ENCODE measurements at places on chromosomes 1 and 21.

GRCh38 chr21:37145635-37146111 is 72.6 kb downstream of the TTC3 start:
- no peak for DNase-seq

- DNase-seq, result no peak
These were observed 3.9 kb upstream of the COL16A1 start for GRCh38 chr1:31707711-31708110.

GRCh38 chr1:93659822-93660503 is 21.7 kb downstream of the BCAR3 start:
- no peak for DNase-seq

GRCh38 chr1:53992085-53992874 is 25.7 kb downstream of the LDLRAD1 start:
- DNase-seq, result no peak

- DNase-seq, result no peak
These were observed 100.4 kb upstream of the F3 start for GRCh38 chr1:94641990-94642389.

GRCh38 chr1:1157426-1157913 is 16.2 kb upstream of the TTLL10 start:
- DNase-seq, result peak; percentile 77

DNA sequence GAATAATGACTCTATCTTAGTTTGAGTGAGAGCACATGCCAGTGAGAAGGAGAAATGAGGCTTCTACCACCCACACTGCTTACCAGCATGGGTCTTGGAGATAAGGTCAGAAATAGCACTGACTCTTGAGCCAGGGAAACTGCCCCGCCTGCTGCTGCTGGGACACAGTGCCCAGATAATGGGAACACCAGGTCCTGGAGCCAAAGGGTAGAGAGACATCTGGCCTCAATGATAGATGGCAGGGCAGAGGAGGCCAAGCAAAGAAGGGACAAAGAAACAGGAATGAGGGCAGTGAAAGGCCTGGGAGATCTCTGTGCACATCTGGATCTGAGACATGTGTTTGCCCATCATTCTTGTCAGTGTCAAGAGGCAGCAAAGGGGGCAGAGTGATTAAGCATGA is 97.4 kb downstream of the MIS18A start:
- no peak for DNase-seq

- DNase-seq, result no peak
These were observed 87.4 kb upstream of the TMEM51 start for GRCh38 chr1:15066191-15066590.

DNA sequence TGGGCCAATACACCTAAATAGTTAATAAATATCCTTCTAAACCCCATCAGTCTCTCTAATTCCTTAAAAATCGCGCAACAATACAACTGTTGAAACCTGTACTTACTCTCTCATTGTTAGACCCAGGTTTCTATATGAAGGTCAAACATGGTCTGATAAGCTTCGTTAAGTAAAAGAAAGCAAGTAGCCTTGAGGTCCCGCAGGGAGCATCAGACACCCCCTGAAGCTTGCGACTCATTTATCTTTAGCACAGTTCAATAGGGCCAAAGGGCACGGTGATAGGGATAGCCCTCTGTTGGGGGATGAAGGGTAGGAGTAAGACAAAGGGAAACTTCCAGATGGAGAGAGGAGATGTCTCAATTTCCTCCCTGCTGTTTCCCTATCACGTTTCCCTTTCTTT is 27.3 kb upstream of the THEM4 start:
- DNase-seq, result no peak

GRCh38 chr1:191892716-191893115 is 265.5 kb upstream of the RGS18 start:
- no peak for DNase-seq

GRCh38 chr21:40844935-40845334 is 2.0 kb downstream of the DSCAM start:
- no peak for DNase-seq

DNA sequence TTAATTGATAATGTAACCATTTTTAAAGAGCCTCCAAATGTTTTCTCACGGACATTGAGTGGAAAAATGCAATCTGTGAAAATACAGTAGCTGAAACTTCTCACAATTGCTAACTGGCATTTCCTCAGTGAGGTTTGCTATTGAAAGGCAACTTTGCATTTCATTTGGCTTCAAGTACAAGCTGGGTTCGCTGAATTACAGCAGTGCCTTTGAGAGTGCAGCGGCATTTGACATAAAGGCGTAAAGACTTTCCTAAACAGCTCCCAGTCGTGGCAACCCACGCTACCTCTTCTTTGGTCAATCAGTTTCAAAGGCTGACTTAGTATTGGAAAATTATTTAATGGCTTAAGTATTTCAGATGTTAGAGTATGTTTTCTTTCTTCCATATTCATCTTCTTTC is 39.3 kb upstream of the ZBTB18 start:
- no peak for DNase-seq

DNA sequence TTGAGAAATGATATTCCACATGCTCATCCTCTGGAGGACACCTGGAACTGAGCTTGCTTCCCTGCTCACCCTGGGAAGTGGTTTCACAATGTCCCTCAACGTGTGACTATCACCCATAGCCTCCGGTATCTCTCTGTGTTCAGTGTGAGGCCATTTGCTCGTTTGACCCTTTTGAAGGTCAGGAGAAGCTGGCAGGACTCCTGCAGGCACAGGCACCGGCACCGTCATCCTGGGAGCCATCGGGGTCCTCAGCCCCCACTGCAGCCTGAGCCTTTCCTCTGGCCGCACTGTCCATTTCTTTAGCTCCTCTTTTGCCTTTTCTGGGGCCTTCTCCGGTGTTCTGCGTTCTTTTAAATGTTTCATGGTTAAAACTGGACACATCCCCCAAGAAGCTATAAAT is 159.6 kb upstream of the COL6A1 start:
- DNase-seq, result no peak

DNA sequence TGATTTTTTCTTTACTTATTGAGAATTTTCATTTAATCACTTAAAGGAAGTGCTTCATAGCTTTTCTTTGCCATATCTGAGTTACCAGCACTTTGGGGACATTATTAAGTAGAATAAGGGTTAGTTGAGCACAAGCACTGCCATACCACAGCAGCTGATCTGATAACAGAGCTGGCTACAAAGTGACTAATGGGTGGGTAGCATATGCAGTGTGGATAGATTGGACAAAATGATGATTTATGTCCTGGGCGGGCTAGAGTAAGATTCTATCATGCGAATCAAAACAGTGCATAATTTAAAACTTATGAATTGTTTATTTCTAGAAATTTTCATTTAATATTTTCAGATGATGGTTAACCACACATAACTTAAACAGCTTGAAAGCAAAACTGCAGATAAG is 102.2 kb upstream of the SNX7 start:
- DNase-seq, result no peak

DNA sequence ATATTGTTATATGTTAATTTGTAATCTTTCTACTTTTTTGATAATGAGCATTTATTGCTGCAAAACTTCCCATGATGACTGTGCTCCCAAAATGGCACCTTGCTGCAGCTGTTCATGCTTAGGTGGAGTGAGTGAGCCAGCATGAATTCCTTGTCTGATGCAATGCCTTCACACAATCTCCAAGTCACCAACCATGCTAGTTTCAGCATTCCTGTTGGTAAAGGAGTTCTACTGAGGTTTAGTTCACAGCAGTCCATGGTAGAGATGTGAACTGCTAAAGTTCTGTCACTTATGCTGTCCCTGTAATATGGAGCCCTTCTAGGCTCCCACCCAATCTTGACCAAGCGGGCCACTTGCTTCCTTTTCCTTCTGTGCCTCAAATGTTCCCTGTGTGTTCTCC is 26.2 kb upstream of the PRKACB start:
- DNase-seq, result no peak

DNA sequence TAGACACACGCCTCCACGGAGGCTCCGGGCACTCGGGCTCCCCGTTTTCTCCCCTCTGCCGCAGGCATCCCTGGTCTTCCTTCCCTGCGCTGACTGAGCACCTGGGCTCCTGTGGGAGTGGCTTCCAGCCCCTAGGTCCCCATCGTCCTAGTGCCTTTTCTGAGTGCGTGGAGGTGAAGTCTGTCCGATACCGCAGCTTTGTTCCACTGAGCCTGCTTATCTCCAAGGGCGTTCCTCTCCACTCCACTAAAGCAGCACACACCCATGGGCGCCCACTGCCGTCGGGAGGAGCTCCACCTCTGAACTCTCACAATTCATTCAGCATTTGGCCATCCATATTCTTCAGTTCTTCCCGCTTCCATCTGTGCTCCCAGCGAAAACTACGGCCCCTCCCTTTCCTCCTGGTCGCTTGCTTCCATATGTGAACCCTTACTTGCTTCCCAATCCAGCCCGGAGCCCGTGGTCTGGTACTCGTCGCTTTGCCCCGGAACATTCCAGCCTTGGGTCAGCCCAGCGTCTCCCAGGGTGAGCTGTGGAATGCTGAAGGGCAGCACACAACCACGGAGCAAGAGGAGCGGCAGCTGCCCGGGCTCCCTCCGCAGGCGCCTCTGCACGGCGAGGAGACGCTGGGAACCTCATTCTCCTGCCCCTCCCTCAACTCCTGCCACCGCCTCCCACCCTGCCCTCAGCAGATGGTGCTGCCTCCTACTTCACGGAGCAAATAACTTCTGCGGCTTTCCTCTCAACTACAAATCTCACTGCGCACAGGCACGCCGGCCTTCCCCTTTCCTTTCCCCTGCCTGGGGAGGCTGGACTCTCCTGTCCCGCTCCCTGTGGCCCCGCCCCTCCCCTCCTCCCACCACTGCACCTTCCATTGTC is 27.5 kb downstream of the ATP8B2 start:
- DNase-seq, result peak; percentile 18

DNA sequence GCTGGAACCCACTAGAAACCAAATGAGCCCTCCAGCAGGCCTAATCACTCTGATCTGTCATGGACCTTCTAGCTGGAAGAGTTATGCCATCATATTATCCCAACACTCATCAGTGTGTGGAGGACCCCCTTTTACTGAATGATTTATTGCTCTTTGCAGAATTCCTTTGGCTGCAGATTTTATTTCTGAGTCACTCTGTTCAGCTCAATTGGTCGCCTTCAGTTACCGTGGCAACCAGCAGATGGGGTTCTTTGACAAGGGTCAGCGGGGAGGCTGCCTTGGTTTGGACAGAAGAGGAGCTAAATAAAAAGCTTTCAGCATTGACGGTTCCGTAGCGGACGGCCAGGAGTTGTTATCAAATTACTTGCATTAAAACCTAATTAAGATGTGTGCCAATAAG is 220.1 kb downstream of the SDCCAG8 start:
- DNase-seq, result no peak

DNA sequence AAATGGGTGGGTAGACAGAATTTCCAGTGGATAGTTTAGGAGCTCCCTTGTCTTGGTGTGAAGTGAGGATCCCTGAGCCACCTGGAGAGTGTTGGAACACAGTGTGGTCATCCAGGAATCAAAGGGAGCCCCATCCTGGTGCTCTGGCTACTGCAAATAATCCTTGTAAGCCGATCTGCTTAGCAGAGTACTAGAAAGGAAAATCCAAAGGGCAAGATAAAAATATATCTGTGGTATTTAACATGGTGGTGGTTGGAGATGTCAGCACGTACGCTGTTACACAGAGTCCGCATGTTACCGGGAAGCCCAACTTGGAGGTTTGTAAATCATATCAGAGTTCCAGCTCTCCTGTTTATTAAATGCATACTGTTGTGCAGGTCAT is 39.0 kb downstream of the VANGL1 start:
- no peak for DNase-seq

- peak; percentile 59 for DNase-seq
These were observed 2.8 kb downstream of the IFI16 start for GRCh38 chr1:159012495-159012894.

- no peak for DNase-seq
These were observed 13.7 kb upstream of the SLC44A3 start for GRCh38 chr1:94806441-94806871.

DNA sequence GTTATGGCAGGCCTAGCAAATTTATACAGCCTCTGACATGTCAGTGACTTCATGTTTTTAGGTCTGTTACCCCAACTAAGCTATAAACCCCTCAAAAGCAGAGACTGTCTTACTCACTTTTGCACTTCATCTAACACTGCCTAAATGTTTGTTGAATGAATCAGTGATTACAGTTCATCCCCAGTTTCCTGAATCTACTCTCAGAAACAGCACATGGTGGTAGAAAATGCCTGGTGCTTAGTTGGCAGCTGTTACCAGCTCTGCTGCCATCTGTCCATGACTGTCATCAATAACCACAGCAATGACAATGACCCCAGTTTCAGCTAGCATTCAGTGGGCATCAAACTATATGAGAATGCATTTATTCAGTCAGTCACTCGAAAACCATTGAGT is 110.5 kb upstream of the SERBP1 start:
- DNase-seq, result peak; percentile 44

DNA sequence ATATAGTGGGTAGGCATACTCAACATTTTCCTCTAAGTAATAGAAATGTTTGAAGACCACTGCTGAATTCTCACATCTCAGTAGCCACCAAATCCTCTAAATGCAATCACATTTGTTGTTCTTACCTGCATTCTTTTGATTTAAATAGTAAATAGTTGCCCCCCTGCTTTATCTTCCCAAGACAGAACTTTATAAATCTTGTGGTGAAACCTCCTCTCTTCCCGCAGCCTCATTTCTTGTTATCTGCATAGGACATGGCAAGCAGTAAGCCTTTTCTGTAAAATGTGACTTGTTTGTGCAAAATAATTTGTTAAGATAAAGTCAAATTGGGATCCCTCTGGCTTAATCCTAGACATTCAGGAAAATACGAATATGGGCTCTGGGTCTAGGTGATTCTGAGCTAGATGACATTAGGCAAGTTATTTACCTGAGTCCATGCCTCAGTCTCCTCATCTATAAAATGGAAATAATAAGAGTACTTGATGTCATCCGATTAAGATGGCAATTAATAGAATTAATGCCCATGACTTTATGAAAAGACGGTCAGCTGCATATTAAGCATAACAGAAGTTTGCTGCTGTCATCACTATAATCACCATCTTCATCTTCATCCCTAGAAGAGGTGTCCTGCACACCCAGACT is 77.7 kb downstream of the LRRC8C start:
- DNase-seq, result no peak

DNA sequence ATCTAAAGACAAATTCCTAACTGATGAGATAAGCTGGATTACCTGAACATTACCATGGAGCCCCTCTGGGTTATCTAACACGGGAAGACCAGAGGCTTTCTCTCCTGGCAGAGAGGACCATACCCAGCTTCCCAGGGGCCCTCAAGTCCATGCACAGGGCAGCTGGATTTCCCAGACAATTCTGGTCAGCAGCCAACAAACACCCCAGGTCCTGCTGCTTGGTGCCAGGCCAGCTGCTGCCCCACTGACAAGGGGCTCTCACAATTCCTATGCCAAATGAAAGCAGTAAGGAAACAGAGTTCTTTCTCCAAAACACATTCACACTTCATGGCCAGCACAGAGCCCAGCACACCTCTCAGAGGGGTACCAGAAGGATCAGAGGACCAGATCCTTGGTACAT is 114.2 kb downstream of the HLCS start:
- no peak for DNase-seq
